Calu3 (cell line): ENCODE measurements at places on chromosomes 2 and 18. TPM values are rescaled to one million over a fixed set of nuclear protein-coding genes. Genes with fewer than 3 reads are reported as not detected.

CCNYL1 gene
- 13.7 and 16.3 TPM in 2 replicates for total RNA-seq

CLEC4F gene
- not detected in 2 replicates for total RNA-seq

RAB6C gene
- total RNA-seq: not detected in 2 replicates

DNA sequence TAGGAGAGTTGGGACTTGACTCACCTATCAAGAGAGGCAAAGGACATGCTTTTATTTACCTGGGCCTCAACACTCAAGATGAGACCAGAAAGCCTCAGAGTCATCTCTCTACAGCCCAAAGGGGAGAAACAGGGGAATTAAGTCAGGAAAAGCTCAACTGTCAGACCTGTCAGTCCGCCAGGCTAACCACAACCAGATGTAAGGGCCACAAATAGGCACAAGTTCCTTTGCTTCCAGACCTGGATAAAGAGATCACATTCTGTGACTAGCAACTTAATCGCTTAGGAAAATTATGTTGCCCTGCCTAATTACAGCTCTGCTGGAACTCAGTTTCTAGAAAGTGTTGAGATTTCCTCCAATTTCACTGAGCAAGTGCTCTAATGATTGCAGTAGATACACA, 67.9 kb downstream of the ANKRD44 start:
- H3K4me3 ChIP-seq: no peak overlapping the region
- DNase-seq: no peak
- H3K4me1 ChIP-seq: no peaks in the 10 kb centered on the region
- H3K27ac ChIP-seq: no peak overlapping the region
- H3K27me3 ChIP-seq: no peaks in the 10 kb centered on the region

GRCh38 chr2:81234711-81235110, 930.2 kb upstream of the LRRTM1 start:
- H3K4me1 ChIP-seq: no peaks in the 10 kb centered on the region
- no peaks in the 10 kb centered on the region for H3K27me3 ChIP-seq
- H3K36me3 ChIP-seq: no peaks in the 10 kb centered on the region
- H3K27ac ChIP-seq: no peak overlapping the region
- no peak for DNase-seq

DNA sequence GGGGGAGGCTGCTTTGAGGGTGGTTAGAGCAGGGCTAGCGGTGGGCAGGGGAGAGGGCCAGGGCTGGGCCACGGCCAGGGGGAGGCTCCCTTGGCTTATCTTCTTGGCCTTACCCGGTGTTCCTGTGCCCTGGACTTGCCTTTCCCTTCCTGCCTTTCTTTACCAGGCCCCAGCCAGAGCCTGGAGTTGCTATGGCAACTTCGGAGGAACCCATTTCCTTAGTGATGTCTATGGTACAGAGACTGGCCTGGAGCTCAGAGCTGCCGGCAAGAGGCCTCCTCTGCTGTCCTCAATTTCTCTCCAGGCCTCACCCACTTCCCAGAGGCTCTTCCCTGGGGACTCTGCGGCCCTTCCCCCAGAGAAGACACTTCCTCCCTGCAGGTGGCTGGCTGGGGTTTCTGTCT, 11.5 kb downstream of the SPEG start:
- DNase-seq: no peak
- H3K4me3 ChIP-seq: no peak overlapping the region
- H3K36me3 ChIP-seq: peaks cover 19% of the 10 kb centered on the region
- peaks cover 20% of the 10 kb centered on the region for H3K27me3 ChIP-seq
- peaks cover 15% of the 10 kb centered on the region for H3K4me1 ChIP-seq

- H3K36me3 ChIP-seq: no peaks in the 10 kb centered on the region
- H3K27ac ChIP-seq: no peak overlapping the region
- H3K4me1 ChIP-seq: no peaks in the 10 kb centered on the region
These were observed 2.3 kb upstream of the ARHGEF33 start for GRCh38 chr2:38887347-38887746.

GRCh38 chr2:224570328-224570993, 14.7 kb downstream of the CUL3 start:
- H3K27ac ChIP-seq: no peak overlapping the region
- DNase-seq: no peak
- H3K4me3 ChIP-seq: no peak overlapping the region

DNA sequence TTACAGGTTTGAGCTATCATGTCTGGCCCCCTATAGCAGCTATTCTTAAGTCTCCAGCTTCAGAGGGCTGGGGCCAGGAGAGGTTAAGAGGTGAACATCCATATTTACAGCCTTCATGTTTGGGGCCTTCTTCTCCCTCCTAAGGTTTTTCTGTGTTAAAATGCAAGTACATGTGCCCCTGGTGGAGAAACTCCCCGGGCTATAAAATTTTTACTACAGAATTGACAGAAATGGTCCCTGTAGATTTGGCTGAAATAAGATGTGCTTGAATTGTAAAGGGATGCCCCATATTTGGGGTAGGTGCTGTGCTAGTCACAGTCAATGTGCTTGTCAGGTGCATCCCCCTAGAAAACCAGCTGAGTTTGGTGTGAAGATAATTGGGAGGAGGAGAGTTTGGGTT, 263.3 kb upstream of the CXCR4 start:
- H3K4me1 ChIP-seq: no peaks in the 10 kb centered on the region
- H3K27me3 ChIP-seq: no peaks in the 10 kb centered on the region
- DNase-seq: no peak
- H3K27ac ChIP-seq: no peak overlapping the region
- no peaks in the 10 kb centered on the region for H3K36me3 ChIP-seq

GRCh38 chr2:238358769-238359168, 38.5 kb downstream of the TRAF3IP1 start:
- H3K27ac ChIP-seq: no peak overlapping the region
- H3K4me3 ChIP-seq: no peak overlapping the region
- H3K4me1 ChIP-seq: peaks cover 6% of the 10 kb centered on the region

- no peaks in the 10 kb centered on the region for H3K36me3 ChIP-seq
- H3K4me1 ChIP-seq: no peaks in the 10 kb centered on the region
- DNase-seq: peak; percentile 55
These were observed 58.9 kb upstream of the THUMPD2 start for GRCh38 chr2:39837856-39838453.

DNA sequence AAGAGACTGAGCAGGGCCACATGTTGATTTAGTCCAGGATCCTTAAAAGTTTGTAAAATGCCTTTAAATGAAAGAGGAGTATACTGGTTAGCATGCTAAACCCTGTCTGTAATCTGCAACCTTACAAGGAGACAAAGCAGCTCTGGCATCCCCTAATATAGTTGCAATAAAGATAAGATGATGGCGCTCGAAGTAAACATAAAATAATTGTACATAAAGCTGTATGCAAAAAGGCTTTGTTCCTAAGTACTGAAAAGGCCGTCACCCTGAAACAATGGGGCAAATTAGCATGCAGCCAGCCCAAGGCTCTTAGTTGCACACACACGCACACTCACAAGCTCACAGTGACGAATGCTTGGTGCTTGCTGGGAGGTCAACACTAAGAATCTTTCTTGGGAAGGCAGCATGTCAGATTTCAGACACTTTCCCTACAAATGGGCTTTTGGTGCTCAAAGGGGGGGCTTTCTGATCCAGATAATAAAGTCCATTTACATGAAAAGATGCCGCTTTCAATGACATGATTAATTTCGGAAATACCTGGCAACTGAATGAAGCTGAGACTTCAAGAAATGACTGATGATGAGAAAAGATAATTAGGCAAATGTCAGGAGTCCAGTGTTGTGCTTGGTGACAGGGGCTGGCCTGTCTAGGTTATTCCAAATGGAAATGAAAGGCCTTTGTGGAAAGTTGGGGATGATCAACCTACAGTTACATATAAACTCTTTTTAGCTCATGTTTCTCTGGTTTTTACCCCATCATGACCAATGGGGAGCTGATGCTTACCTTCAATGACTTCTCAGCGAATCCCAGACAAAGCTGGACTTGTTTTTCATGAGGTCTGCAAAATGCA, 370.3 kb downstream of the MEIS1 start:
- no peaks in the 10 kb centered on the region for H3K4me1 ChIP-seq
- DNase-seq: no peak
- H3K36me3 ChIP-seq: no peaks in the 10 kb centered on the region
- no peaks in the 10 kb centered on the region for H3K27me3 ChIP-seq
- H3K27ac ChIP-seq: no peak overlapping the region

DNA sequence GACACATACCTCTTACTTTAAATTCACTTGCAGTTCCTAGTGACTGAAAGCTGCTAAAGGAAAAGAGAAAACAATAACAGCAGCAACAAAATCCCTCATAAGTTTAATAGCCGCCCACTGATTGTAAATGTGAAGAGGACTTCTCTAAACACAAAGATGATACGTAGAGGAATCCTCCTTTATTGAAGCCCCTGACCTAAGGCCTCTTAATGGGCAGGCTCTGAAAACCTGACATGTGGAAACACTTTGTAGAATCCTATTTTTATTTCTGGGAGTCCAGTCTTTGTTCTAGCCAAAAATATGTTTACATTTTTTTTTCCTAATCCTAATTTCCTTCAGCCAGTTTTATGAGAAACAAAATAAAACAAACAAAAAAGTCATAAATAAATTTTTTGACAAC, 1277.7 kb upstream of the CELF4 start:
- H3K27me3 ChIP-seq: no peaks in the 10 kb centered on the region
- no peak overlapping the region for H3K27ac ChIP-seq
- H3K4me1 ChIP-seq: no peaks in the 10 kb centered on the region
- DNase-seq: no peak
- no peaks in the 10 kb centered on the region for H3K36me3 ChIP-seq
- no peak overlapping the region for H3K4me3 ChIP-seq

DNA sequence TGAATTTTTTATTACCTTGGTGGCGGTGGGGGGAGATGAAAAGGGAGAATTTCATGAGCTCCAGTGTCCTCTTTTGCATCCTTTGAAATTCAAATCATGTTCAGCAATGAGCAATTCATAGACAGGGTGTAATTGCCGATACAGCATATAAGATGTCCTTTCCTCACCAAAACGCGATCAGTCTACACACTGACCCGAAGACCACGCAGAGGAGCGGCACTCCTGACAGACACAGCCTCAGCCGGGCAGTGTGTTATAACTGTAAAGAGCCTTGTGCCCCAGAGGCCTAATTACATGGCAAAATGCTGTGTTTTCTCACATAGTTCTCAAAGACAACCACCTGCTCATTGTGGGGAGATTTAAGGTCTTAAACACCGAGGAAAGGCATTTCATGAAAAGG, 38.4 kb upstream of the APCDD1 start:
- no peak overlapping the region for H3K4me3 ChIP-seq
- peaks cover 43% of the 10 kb centered on the region for H3K27me3 ChIP-seq
- no peaks in the 10 kb centered on the region for H3K36me3 ChIP-seq

DNA sequence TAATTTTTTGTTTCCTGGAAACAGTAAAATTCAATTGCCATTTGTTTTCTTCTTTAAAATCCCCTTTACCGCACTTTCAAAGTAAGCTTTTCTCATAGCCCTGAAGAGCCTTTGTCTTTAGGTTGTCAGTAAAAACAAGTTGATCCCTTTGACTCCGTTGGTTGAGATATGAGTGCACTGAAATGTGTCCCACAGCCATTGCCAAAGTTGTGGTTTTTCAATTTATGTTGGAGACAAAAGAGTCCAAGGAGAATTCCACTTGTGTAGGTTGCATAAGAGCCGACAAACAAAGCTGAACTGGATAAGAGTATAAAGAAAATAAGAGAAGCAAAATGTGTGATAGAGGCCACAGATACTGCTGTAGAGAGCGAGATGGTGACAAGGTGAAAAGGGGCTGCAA, 26.1 kb upstream of the HNMT start:
- peaks cover 35% of the 10 kb centered on the region for H3K4me1 ChIP-seq
- H3K36me3 ChIP-seq: no peaks in the 10 kb centered on the region
- no peak overlapping the region for H3K27ac ChIP-seq
- H3K27me3 ChIP-seq: no peaks in the 10 kb centered on the region
- DNase-seq: no peak

DNA sequence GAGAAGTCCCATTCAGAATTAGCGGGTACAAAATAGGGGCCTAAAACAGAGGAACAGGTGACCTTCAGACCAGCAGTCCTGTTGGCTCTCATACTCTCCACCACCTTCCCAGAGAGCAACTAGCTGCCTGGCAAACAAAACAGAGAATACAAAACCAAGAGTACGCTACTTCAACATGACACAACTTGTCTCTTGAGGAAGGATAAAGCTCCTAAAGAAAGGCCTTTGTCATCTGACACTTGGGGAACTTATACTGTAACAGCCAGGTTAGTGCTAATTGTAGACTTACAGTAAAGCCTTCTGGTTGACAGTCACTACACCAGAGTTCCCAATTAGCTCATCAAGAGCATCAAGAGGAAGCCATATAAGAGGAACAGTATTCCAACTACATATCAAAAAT, 282.1 kb upstream of the NT5C1B start:
- H3K4me1 ChIP-seq: no peaks in the 10 kb centered on the region
- H3K27me3 ChIP-seq: no peaks in the 10 kb centered on the region
- no peak overlapping the region for H3K27ac ChIP-seq
- no peaks in the 10 kb centered on the region for H3K36me3 ChIP-seq
- H3K4me3 ChIP-seq: no peak overlapping the region

- no peaks in the 10 kb centered on the region for H3K27me3 ChIP-seq
- no peak for DNase-seq
- no peaks in the 10 kb centered on the region for H3K36me3 ChIP-seq
- no peak overlapping the region for H3K27ac ChIP-seq
These were observed 10.9 kb downstream of the WIPF1 start for GRCh38 chr2:174586418-174587295.

DNA sequence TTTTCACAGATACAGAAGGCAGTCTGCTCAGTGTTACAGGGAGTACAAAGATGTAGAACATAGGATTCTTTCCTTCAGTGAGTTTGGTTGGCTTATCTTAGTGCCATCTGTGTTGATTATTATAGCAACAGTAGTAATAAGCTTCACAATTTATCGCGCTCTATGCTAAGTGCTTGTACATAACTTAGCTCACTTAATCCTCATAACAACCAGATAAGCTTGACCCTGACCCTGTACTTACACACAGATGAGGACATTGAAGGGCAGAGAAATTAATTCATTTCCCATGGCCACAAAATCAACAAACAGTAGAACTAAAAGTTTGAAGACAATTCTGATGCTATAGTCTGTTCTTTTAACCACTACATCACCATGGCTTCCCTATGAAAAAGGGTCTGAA, 121.8 kb downstream of the SPHKAP start:
- DNase-seq: no peak
- no peak overlapping the region for H3K4me3 ChIP-seq
- H3K36me3 ChIP-seq: no peaks in the 10 kb centered on the region

DNA sequence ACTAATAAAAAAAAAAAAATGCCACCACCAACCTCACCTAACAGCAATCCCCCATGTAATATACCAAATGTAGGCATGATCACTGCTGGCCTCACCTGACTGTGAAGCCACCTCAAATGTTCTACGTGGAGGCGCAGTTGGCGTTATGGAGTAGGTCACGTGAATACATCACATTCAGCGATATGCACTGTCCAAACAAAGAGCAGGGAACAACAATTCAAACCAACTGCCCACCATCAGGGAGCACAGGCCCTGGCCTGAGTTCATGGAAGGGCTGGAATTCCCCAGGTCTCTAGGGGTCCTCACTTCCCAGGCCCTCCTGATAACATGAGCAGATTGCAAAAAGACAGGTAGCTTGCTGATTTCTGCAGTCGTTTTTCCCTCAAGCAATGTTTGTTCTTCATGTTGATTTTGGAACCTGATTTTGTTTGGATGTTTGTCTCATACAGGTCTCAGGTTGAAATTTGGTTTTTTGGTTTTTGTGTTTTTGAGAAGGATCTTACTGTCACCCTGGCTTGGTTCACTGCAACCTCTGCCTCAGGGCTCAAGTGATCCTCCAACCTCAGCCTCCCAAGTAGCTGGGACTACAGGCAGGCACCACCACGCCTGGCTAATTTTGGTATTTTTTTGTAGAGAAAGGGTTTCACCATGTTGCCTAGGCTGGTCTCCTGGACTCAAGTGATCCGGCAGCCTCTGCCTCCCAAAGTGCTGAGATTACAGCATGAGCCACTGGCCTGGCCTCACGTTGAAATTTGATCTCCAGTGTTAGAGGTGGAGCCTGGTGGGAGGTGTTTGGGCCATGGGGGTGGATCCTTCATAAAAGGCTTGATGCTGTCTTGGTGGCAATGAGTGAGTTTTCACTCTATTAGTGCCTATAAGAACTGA, 15.5 kb downstream of the TBC1D8 start:
- H3K27me3 ChIP-seq: no peaks in the 10 kb centered on the region
- H3K4me1 ChIP-seq: peaks cover 30% of the 10 kb centered on the region
- H3K27ac ChIP-seq: no peak overlapping the region
- no peak overlapping the region for H3K4me3 ChIP-seq
